ENCODE measurements at places on chromosomes 2 and 18. TPM values are rescaled to one million over a fixed set of nuclear protein-coding genes. Genes with fewer than 3 reads are reported as not detected.
A peak's percentile ranks its signal among the peaks of the same experiment; 100 is the strongest.

PLCL1 gene
- 2.9 TPM for total RNA-seq

CLEC4F gene
- total RNA-seq: 1.2 TPM

EVX2 gene
- not detected for total RNA-seq

CDH19 gene
- total RNA-seq: 1.2 TPM

PLCD4 gene
- total RNA-seq: 3.9 TPM

HOXD9 gene
- 19.8 TPM for total RNA-seq

HMSD gene
- not detected for total RNA-seq

HNMT gene
- total RNA-seq: 90.4 TPM

GLS gene
- 105 TPM for total RNA-seq

OSR1 gene
- total RNA-seq: 34.7 TPM

FAM228B gene
- total RNA-seq: 47.8 TPM

KIAA2012 gene
- not detected for total RNA-seq

MATN3 gene
- 2.2 TPM for total RNA-seq

CHRNA1 gene
- 0.34 TPM for total RNA-seq

EML4 gene
- 99.1 TPM for total RNA-seq

- DNase-seq: no peak
Observed at GRCh38 chr18:63137999-63138435, 181.6 kb downstream of the BCL2 start.

GRCh38 chr2:2520401-2520811, 189.3 kb upstream of the MYT1L start:
- DNase-seq: no peak

GRCh38 chr2:211408483-211408891, 852.1 kb downstream of the CPS1 start:
- DNase-seq: no peak

GRCh38 chr2:7866825-7867224, 815.0 kb upstream of the ID2 start:
- no peak for DNase-seq

GRCh38 chr2:217797661-217798069, 205.1 kb downstream of the TNS1 start:
- peak; percentile 57 for DNase-seq

DNA sequence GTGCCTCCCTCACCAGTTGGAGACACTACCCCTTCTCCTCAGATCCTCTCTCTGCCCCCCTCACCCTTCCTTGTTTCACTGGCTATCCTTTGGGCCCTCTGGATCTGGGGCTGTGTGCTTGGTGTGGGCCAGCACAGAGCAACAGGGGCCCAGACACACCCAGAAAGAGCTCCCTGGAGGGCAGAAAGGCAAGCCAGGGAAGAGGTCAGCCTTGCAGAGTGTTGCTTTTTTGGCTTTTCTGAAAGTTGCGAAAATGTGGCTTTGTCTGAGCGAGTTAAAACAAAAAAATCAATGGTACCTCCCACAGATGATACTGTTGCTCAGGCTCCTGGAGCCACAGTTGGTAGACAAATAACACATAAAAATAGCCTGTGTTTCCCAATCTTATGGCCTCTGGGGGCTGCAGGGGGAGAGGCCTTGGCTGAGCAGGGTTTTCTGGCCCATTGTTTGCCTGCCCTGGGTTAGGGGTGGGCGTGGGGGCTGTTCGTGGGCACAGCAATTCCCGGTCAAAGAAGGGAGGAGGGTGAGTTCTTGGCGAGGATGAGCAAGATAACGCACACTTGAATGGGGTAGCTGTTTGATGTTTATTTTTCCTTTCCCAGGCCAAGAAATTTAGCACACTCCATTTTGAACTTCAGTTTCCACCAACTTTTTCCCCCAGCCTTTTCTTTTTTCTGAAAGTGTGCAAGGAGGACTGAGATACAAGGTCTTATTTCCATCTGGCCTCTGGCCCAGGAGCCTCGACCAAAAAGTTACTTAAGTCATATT, 167.0 kb upstream of the HAAO start:
- DNase-seq: peak; percentile 69

GRCh38 chr2:144300632-144301031, 219.3 kb downstream of the ZEB2 start:
- no peak for DNase-seq

- DNase-seq: no peak
Observed at GRCh38 chr2:1837458-1837857, 93.1 kb upstream of the PXDN start.

- no peak for DNase-seq
Observed at GRCh38 chr18:48348739-48349138, 60.4 kb downstream of the ZBTB7C start.

DNA sequence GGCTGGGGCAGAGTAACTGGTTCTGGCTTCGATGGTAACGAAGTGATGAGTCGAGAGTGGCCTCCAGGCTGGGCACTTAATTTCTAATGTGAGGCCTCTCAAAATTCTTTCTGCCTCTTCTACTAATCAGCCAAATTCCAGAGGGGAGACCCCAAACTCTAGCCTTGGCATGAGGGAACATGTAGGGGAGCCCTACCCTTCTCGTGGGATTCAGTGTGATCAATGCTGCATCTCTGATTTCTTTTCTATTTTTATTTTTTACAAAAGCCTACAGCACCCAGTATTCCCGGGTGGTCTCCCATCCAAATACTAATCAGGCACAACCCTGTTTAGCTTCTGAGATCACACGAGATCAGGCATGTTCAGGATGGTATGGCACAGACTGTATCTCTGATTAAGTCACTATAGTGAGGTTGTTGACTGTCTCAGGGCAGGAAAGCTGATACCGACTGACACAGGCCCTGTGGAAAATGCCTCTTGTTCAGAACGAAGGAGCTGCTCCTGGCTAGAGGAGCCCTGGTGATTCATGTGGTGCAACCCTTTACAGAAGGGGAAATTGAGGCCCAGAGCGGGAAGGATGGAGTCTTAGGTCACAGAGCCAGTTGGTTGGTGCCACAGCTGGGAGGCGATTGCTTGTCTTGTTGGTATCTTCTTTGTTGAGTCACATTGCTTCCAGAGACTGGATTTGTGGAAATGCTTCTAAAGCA, 126.3 kb upstream of the HS6ST1 start:
- peak; percentile 25 for DNase-seq

DNA sequence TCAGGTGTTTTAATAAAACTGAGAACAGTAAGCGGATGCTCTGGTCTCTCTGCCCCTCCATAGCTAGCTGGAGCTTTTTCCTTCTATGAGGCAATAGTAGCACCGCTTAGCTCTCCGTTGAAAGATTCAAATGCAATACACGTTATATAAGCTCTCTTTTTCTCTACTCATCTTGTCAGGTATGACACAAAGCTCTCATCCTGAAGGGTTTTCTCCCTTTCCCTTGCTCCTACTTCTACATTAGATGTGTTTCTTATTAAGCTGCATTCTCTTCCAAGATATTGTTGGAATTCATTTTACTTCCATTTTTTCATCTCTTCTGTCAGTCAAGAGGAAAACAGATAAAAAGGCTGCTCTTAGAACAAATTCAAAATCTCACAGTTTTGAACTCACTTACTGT, 434.6 kb upstream of the DDX18 start:
- no peak for DNase-seq

GRCh38 chr2:147026664-147027295, 818.0 kb upstream of the ACVR2A start:
- no peak for DNase-seq

GRCh38 chr2:161228511-161229240, 68.4 kb downstream of the TANK start:
- no peak for DNase-seq

DNA sequence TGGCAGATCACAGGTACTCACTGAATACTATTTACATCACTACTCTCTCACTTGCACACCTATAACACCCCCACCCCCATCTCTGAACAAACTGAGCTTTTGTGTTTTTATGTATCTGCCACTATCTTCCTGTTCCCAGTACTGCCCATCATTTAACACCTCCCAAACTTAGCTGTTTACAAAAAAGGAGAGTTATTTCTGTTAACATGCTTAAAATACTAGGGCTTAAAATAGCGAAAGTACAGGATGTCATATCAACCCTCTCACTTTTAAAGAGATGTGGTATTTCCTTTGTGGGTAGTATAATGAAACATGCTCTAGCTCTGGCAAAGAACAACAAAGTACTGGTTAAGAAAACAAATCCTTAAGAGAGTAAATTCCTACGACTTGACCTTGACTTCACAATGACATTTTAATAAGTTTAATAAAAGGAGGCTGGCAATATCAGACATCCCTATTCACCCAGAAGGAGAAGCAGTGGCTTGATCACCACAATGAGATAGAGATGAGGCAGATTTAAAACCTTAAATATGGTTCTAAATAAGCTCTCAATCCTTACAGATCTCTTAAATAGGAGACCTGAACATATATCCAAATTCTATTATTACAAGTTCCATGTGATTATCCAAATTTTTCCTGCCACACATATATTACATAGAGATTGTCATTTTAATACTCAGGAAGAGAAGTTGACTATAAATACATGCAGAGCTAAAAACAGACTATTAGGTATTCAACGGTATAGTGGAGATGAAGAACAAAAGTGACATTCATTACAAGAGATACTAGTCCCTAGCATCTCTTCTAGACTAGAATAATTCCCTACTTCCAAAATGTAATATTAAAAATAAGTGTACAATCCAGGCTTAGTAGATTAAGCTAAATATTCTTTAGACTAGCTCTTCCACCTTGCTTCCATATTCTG, 36.9 kb downstream of the TRAK2 start:
- no peak for DNase-seq

DNA sequence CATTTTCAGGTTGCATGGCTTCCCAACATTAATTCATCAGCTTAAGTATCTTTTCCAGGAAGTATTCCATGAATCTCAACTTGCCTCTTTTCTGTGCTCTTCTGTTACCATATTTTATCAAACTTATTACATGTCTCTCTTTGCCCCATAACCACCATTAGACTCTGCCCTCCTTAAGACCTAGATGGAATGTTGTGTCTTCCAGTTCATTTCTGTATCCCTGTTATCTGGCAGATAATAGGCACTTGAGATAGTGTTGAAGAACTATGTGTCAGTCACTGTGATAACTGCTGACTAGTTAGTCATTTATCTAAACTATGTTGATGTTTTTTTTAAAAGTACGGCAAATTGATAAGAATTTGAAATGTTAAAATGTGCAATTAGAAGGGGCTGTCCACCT, 41.8 kb downstream of the GLS start:
- no peak for DNase-seq

DNA sequence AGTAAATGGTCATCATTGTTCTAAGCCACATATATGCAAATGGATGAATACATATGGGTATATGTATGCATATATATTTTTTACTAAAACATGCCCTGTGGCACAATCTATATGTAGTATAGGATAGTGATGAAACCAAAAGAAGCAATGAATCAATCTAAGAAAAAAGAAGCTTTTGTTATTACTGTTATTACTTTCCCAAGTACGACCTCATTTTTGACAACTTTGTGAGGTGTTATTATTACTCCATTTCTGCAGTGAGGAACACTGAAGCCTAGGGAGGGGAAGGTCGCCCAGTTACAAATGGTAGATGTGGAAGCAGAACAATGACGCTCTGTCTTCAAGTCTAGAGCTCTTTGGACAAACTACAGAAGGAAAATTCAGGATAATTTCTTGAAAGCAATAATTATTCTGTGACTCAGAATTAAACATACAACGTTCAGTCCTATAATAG, 38.3 kb downstream of the STAT4 start:
- no peak for DNase-seq

DNA sequence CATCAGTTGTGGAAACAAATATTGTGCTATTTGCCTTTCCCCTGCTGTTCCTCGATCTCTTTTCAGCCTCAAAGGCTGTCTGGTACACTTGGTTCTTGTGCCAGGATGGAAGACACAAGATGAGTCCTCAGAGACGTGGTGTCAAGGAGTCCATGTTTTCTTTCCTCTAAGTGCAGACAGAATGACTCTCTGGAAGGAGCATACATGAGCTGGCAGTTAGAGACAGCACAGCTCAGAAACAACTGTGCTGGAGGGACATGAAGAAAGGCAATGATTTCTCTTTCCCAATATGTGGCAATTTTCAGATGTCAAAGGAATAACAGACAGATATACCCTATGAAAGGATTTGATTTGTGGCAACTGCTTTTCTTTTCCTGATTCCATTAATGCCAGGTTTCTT, 162.2 kb downstream of the AFF3 start:
- no peak for DNase-seq

- no peak for DNase-seq
Observed at GRCh38 chr2:241859436-241860183, 916 bp upstream of the PDCD1 start.

- DNase-seq: no peak
Observed at GRCh38 chr18:38454764-38455469, 889.3 kb upstream of the CELF4 start.

- no peak for DNase-seq
Observed at GRCh38 chr18:38074298-38074876, 508.8 kb upstream of the CELF4 start.

- no peak for DNase-seq
Observed at GRCh38 chr2:26921323-26921722, 49.1 kb upstream of the MAPRE3 start.

DNA sequence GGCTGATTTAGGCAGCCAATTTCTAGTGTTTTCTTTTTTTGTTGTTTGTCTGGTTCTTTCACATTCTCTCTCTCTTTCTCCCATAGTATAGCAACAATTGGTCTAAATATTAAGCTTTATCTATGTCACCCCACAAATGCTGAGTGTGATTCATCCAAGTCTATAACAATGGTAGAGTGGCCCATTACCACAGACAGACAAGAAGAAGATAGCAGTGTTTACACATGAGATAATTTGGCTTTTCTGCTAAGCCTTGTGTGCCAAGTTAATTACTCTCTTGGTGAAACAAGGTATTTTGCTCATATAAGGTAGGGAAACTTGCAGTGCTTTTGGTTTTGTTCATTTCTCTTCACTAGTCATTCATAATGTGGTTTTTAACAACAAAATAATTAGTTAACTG, 166.5 kb downstream of the SLC8A1 start:
- DNase-seq: no peak

GRCh38 chr2:61045999-61046398, 19.7 kb upstream of the SANBR start:
- no peak for DNase-seq
